ENCODE measurements at places on chromosomes 2 and 18. TPM values are rescaled to one million over a fixed set of nuclear protein-coding genes. Genes with fewer than 3 reads are reported as not detected.

The SP140L gene
- 27.2 TPM for total RNA-seq

The CLEC4F gene
- total RNA-seq: 1.2 TPM

The TTR gene
- total RNA-seq: not detected

The RAB3GAP1 gene
- 47.8 TPM for total RNA-seq

- H3K4me3 ChIP-seq: peak overlapping the region; percentile 84
- DNase-seq: peak; percentile 69
- no peaks in the 10 kb centered on the region for H3K27me3 ChIP-seq
- H3K4me1 ChIP-seq: peaks cover 44% of the 10 kb centered on the region
- no peaks in the 10 kb centered on the region for H3K36me3 ChIP-seq
Measured at GRCh38 chr2:224584111-224584784, 915 bp downstream of the CUL3 start.

GRCh38 chr2:74418312-74418711 lies 3.1 kb downstream of the C2orf81 start:
- H3K27me3 ChIP-seq: no peaks in the 10 kb centered on the region
- no peaks in the 10 kb centered on the region for H3K36me3 ChIP-seq
- H3K4me3 ChIP-seq: no peak overlapping the region

DNA sequence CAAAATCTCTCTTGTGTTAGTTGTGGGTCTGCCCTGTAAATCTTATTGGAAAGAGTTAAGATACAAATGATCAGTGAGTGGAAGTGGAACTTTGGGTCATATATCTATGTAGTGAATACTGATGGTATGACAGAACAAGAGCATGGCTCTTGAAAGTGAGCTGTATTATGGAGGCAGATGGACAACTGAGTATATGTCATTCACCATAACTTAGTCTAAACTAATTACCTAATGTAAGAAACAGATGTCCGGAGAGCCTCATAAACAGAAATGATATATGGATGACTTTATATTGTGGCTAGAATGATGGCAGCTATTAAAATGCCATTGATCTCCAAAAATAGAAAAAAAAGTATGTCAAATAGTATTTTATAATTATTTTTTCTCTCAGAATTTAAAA lies 72.4 kb downstream of the FASTKD2 start:
- no peak for DNase-seq
- H3K4me1 ChIP-seq: no peaks in the 10 kb centered on the region
- no peak overlapping the region for H3K27ac ChIP-seq
- no peak overlapping the region for H3K4me3 ChIP-seq

- DNase-seq: no peak
- H3K27ac ChIP-seq: peak overlapping the region; percentile 34
- peaks cover 36% of the 10 kb centered on the region for H3K36me3 ChIP-seq
- H3K4me1 ChIP-seq: no peaks in the 10 kb centered on the region
- no peak overlapping the region for H3K4me3 ChIP-seq
- H3K27me3 ChIP-seq: no peaks in the 10 kb centered on the region
Measured at GRCh38 chr2:88737385-88737784, 45.9 kb downstream of the RPIA start.

DNA sequence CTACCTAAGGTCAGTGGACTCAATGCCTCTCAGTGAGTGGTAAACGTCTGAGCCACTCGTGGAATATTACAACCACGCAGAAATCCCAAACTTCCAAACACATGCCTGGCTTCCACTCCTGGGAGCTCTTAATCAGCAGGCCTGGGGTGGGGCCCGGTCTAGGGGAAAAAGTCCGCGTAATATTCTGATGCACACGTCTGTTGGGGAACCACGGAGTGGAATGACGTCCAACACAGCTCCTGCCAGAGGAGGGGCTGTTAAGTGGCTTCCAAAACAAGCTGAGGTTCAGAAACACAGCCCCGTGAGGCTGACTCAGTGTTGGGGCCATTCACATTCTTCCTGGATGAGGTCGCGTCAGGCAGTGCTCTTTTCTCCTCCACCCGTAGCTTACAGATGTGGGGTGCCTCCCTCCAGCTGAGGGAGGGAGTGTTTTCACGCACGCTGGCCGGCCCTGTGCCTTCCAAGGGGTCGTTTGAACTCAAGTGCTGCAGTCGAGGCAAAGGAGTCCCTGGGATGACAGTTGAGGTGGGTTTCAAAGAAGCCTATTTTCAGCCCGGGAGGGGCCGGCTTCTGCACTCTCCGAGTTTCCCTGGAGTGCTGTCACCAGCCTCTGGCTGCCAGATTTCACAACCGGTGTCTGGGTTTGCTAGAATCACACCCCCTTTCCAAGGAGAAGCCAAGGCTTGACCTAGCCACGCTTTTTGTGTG lies 73.1 kb downstream of the ACKR3 start:
- no peaks in the 10 kb centered on the region for H3K36me3 ChIP-seq
- no peaks in the 10 kb centered on the region for H3K27me3 ChIP-seq
- no peaks in the 10 kb centered on the region for H3K4me1 ChIP-seq
- peak overlapping the region; percentile 25 for H3K27ac ChIP-seq
- peak; percentile 72 for DNase-seq
- no peak overlapping the region for H3K4me3 ChIP-seq

GRCh38 chr2:24375349-24376087 lies 15.2 kb upstream of the ITSN2 start:
- H3K27ac ChIP-seq: no peak overlapping the region
- no peaks in the 10 kb centered on the region for H3K36me3 ChIP-seq
- H3K4me1 ChIP-seq: no peaks in the 10 kb centered on the region
- no peaks in the 10 kb centered on the region for H3K27me3 ChIP-seq
- H3K4me3 ChIP-seq: no peak overlapping the region
- DNase-seq: no peak

DNA sequence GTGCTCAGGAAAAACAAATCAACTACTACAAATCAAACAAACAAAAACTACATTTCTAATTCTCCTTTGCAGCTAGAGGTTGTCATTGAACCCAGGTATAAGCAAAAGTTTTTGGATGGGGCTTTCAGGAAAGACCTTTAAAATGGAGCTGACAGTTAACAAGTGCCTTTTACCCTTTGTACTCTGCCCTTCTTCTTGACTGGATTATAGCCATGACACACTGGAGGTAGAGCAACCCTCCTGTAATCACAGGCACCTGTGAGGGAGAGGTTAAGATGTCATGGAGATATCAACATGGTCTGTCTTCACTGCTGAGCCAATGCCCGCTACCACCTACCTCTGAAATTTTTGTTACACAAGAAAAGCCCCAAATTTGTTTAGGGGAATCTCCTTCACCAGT lies 100.0 kb upstream of the GLS start:
- H3K27ac ChIP-seq: no peak overlapping the region
- DNase-seq: no peak
- H3K4me1 ChIP-seq: no peaks in the 10 kb centered on the region

DNA sequence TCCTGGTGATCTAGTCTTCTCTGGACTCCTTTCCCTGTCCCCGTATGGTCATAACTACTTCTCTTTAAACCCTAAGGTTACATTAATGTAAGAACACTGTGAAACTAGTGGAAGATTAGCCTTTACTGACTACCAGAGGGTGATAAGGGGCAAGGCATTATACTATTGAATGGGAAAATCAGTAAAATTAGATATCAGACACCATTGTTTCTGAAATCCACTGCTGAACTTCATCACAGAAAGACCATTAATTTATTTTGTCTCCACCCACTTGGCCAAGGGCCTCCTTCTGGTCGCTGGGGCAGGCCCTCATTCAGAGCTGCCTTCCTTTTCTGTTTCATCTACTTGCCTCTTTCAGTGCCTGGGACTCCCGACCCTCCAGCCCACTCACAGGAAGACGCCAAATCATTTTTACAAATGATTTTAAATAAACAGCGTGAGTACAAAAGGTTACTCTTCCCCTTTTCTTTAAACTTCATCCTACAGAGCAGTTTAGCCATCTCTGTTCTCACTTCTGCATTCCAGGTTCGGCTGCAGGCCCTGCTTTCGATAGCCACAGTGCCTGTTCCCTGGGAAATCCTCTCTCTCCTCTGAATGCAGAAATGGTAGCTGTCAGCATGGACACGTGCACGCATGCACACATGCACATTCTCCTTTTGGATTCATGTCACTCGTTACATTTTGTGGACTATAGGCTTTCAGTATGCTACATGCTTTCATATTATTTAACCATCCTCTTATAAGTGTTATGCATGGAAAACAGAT lies 70.3 kb upstream of the DOCK10 start:
- peaks cover 4% of the 10 kb centered on the region for H3K4me1 ChIP-seq
- H3K36me3 ChIP-seq: no peaks in the 10 kb centered on the region
- H3K4me3 ChIP-seq: no peak overlapping the region

DNA sequence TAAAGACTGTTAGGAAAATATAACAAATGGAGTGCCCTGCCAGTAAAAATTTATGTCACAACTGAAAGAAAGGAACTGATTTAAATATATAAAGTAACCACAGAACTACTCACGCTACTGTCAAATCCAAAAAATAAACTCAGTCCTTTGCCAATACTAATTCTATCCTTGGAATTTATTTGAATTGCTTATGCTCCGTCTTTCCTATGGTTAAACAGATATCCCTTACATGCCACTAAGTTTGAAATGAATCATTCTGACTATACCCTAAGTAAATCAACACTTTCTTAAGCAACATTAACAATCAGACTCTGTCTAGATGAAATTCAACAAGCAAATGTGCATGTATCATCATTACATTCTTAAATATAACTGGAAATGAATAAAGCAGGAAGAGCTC lies 9.8 kb downstream of the HNRNPLL start:
- no peak overlapping the region for H3K4me3 ChIP-seq
- no peak overlapping the region for H3K27ac ChIP-seq
- H3K36me3 ChIP-seq: no peaks in the 10 kb centered on the region

GRCh38 chr2:201978986-201979385 lies 54.7 kb upstream of the FZD7 start:
- no peaks in the 10 kb centered on the region for H3K27me3 ChIP-seq
- H3K4me1 ChIP-seq: no peaks in the 10 kb centered on the region
- H3K27ac ChIP-seq: no peak overlapping the region
- DNase-seq: no peak
- H3K4me3 ChIP-seq: no peak overlapping the region

GRCh38 chr18:48819781-48820482 lies 130.8 kb downstream of the SMAD7 start:
- H3K4me3 ChIP-seq: no peak overlapping the region
- peak; percentile 41 for DNase-seq
- H3K27ac ChIP-seq: no peak overlapping the region
- no peaks in the 10 kb centered on the region for H3K36me3 ChIP-seq
- H3K27me3 ChIP-seq: no peaks in the 10 kb centered on the region
- no peaks in the 10 kb centered on the region for H3K4me1 ChIP-seq

- DNase-seq: no peak
- no peaks in the 10 kb centered on the region for H3K36me3 ChIP-seq
- no peaks in the 10 kb centered on the region for H3K4me1 ChIP-seq
- H3K27me3 ChIP-seq: no peaks in the 10 kb centered on the region
- H3K27ac ChIP-seq: no peak overlapping the region
Measured at GRCh38 chr2:48541666-48542389, 11.9 kb downstream of the STON1 start.

GRCh38 chr2:38808677-38809076 lies 30.7 kb downstream of the GEMIN6 start:
- no peaks in the 10 kb centered on the region for H3K4me1 ChIP-seq
- DNase-seq: no peak
- H3K36me3 ChIP-seq: peaks cover 42% of the 10 kb centered on the region
- no peaks in the 10 kb centered on the region for H3K27me3 ChIP-seq

Measured in upper lobe of right lung (tissue), 1 donor.